CD4-positive, alpha-beta T cell treated with Interleukin-1 beta for 1 hour (primary cell): ENCODE measurements at places on chromosomes 1 and 21.

- DNase-seq: no peak
These were observed 19.8 kb upstream of the LUZP1 start for GRCh38 chr1:23188434-23188884.

GRCh38 chr21:31804008-31804394, 68.8 kb upstream of the HUNK start:
- no peak for DNase-seq

- DNase-seq: no peak
These were observed 94.4 kb downstream of the RERE start for GRCh38 chr1:8723010-8723409.

GRCh38 chr1:42646056-42646455, 12.2 kb upstream of the PPIH start:
- DNase-seq: no peak

DNA sequence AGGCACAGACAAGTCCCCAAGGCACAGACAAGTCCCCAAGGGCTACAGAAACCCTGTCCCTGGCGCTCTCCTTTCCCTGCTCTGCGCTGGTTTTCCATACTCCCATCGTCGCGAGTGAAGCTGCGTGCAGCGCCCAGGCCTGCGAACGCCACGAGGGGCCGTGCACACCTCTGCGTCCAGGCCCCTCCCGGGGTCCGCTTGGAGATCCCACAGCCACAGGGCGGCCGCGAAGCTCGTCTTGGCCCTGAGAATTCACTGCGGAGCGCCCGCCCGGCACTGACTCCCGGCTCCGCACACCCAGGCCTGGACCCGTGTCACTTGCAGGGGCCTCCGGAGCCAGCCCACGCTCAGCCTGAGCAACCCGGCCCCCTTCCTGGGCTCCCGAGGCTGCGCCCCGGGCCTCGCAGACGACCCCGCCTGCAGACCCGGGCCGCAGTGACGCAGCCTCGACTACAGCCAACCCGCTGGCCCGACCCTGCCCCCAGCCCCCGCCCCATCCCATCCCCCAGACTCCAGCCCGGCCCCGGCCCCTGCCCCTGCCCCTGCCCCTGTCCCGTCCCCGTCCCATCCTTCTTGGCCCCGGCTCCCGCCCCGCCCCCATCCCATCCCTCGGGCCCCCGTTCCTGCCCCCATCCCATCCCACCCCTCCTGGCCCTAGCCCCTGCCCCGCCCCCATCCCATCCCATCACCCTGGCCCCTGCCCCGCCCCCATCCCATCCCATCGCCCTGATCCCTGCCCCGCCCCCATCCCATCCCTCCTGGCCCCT, 841 bp downstream of the POFUT2 start:
- DNase-seq: no peak

DNA sequence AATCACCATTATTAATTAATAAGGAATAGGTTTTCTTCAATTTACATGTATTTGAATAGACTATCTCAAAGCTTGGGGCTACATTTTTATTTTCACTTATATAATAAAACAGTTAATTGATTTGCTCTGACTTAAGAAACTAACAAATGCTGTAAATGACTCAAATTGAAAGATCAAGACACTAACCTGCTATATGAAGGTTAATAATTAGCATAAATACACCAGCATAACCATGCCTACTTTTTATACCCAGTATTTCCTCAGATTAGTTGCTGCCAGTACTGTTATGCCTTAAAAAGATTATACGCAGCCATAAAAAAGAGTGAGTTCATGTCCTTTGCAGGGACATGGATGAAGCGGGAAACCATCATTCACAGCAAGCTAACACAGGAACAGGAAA, 1545.1 kb downstream of the AMY1C start:
- DNase-seq: no peak

DNA sequence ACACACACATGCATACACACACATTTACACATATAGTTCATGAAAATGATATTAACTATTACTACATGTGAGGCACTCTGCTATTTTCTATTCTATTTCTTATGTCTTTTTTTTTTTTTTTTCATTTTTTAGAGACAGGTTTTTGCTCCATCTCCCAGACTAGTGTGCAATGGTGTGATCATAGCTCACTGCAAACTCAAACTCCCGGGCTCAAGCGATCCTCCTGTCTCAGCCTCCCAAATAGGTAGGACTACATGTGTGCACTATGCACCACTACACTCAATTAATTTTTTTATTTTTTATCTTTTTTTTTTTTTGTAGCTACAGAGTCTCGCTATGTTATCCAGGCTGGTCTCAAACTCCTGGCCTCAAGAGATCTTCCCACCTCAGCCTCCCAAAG, 48.8 kb upstream of the RAB4A start:
- DNase-seq: no peak

DNA sequence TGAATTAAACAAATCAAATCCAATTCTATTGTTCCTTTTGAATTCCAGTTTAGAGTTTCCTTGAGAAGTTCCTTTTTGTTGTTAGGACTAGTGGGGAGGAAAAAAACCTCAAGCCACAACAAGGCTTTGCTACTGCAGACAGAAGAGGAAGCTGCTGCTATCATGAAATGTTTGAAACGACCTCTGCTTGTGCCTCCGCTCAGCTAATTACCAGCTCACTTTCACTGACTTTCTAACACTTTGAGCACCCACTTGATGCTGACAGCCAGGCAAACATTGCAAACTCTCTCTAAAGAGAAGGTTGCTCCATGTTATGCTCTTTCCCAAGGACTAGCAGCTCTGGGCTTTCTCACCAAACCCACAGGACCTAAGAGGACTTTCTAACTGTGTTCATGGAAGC, 203.9 kb upstream of the PROX1 start:
- DNase-seq: no peak

DNA sequence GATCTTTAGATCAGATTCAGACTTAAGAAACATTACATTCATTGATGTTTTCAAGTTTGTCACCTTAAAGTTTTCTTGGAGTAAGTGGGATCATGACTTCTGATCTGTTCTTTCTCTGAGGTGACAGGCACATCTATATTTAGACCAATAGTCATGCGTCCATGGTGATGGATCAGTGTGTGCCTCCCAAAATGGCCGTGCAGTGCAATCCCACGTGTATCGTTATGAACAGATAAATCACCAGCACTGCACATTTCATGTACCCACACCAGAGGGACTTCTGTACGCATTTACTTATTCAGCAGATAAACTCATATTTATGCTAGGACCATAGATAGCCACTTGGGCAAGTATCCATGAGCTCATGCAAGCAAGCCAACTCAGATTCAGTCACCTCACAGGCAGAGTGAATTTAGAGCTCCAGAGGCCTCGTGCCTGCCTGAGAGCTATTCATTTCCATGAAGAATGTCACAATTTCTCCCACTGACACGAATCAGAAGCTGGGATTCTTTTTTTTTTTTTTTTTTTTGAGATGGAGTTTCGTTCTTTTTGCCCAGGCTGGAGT, 13.9 kb upstream of the WDR26 start:
- no peak for DNase-seq

DNA sequence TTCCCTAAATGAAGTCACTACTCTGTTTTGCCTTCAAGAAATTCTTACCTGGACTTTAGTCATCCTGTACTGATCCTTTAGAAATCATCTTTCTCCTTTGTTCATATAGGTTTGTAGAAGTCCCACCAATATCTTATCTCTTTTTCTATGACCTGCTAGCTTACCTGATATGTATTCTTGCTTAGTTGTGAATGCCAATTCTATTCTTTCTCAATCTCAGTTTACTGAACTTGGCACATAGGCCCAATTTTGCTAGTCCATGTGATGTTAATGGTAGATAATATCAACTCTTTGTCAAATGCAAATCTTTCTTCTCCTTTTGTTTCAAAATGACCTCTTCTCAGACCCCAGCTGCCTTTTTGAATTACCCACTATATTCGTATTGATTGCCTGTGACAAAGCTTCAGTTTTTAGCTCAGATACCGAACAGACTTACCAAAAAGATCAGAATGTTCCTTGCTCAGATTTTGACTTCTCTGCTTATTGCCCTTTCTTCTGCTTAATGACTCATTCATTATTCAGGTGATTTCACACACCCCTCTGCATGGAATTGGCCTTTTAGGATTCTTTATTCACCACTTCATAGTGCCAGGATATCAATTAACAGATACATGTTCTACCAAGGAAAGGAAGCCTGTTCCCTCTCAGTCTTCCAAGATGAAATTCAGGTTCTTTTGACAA, 20.6 kb downstream of the IPO9 start:
- DNase-seq: no peak

GRCh38 chr1:48619539-48619938, 147.5 kb upstream of the SPATA6 start:
- DNase-seq: no peak

DNA sequence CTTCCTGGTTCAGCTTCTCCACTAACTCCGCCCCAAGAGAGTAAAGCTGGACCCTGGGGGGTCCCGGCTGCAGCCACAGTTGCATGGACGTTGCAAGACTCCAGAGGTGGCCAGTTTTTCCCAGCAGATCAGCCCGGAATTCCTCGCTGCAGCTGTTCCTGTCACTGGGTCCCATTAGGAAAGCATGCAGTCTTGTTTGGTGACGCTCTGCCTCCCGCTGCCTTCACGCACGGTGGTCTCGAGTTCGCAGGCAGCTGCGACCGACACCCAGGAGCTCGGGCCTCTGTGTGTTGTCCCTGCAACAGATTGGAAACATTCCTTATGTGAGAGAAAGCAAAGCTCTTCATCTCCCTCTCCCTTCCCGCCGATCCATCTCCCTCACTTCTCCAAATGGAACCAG, 162.8 kb downstream of the PRDM16 start:
- DNase-seq: no peak

DNA sequence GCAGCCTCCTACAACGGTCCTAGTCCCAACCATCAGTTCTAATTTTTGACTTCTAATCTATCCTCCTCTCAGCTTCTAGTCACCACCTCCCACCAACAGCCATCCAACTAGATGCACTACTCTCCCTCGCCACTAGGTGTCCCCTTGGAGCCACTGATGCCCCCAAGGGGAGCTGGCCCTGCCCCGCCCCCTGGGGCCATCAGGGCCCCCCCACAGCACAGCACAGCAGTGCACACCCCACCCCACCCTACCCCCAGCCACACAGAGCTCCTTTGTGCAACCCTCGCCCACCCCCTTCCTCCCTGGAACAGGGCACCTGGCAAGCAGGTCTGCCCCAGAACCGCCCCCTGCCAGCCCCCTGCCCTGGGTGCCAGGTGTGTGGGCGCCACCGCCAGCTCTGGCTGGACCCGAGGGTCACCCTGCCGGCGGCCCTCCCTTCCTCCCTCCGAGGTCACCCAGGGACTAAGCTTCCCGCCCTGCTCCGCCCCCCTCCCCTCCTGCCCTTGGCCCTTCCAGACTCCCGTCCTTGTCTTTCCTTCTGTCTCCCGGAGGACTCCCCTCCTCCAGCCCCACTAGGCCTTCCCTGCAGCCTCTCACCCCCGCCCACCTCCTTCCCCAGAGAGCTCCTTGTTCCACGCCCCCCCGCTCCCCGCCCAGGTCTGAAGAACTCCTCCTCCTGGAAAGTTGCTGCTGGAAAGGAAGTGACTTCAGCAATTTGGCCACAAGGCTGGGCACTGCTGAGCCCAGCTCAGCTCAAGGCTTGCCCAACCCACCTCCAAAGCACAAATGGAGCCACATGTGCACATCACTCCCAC, 47.0 kb downstream of the AHDC1 start:
- DNase-seq: peak; percentile 75

DNA sequence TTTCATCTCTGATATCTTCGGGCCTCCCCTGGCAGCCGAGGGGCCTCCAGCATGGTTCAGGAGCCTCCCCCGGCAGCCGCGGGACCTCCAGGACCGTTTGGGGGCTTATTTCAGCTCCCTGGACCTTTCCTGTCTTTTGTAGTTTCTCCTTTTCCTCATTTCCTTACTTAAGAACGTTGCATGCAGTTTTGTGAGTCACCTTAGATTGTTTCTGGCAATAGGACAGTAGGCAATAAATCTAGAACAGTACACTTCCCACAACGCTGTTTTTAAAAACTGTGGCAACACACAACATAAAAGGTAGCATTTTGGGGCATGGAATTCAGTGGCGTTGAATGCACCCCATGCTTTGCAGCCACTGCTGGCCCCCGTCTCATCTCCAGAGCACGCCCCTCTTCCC, 24.4 kb downstream of the FAAP20 start:
- DNase-seq: no peak

DNA sequence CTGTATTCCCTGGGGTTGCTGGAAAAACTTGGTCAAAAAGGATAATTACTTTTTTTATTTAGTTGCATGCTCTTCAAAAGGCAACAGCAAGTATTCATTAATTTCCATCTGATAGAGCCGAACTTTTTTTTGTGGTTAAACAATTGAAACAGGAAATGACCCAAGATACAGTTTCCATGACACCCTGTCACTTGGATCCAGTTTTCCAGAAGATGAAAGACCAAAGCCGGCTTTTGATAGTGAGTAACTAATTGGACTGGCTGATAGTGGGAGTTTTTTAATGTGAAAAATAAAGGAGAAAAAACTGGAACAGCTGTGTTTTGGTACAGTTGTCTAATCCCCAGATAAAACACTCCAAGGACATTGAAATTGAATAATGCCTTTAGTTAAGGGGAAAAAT, 33.0 kb downstream of the CACHD1 start:
- DNase-seq: no peak

- DNase-seq: no peak
These were observed 74.2 kb downstream of the ST3GAL3 start for GRCh38 chr1:43781574-43781973.

- no peak for DNase-seq
These were observed 9.6 kb downstream of the DUSP23 start for GRCh38 chr1:159790237-159790917.

DNA sequence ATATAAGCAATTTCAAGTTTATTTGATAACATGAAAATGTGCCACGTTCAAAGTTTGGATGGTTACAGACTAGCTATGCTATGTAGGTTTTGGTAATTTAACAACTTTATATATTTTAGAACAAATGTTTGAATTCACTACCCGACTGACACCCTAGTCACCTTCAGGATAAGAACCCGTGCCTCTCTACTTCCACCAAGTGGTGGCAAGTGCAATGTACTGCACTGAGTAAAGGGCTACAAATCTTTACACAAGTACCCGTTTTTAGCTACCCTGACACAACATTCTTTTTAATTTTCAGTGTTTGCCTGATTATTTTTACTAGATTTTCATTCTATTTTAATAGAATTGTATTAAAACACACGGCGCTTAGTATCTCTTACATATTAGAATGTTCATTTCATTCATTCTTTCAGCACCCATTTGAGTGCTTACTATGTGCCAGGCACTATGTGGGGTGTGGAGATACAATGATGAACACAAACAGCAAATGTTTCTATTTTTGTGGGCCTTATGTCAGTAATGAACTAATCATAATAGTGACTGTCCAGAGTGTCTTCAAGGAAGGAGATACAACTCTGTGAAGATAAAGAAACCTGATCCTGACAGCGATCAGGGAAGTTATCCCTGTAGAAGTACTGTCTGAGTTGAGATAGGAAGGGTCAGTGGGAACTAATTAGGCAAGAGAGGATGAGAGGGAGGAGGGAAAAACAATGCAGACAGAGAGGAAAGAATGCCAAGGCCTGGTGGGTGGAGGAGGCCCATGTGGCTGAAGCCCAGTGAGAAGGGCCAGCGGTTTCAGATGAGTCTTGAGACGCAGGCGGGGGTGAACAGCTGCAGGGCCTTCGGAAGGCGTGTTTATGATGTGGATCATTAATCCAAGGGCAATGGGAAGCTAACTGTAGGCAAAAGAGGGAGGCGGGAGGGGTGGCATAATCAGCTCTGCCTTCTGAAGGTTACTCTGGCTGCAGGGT, 3.8 kb downstream of the LCA5L start:
- DNase-seq: peak; percentile 40

- no peak for DNase-seq
These were observed 201.1 kb downstream of the OMA1 start for GRCh38 chr1:58345215-58346035.

- no peak for DNase-seq
These were observed 7.2 kb upstream of the LBR start for GRCh38 chr1:225435076-225435475.
